Ovary (tissue), 10 donors: ENCODE measurements at places on chromosomes 5 and 9. TPM values are rescaled to one million over a fixed set of nuclear protein-coding genes. Genes with fewer than 3 reads are reported as not detected.

The SLC22A5 gene
- total RNA-seq, result 10.4 TPM

The SMAD5 gene
- 114 TPM for total RNA-seq

The CER1 gene
- not detected for total RNA-seq

DNA sequence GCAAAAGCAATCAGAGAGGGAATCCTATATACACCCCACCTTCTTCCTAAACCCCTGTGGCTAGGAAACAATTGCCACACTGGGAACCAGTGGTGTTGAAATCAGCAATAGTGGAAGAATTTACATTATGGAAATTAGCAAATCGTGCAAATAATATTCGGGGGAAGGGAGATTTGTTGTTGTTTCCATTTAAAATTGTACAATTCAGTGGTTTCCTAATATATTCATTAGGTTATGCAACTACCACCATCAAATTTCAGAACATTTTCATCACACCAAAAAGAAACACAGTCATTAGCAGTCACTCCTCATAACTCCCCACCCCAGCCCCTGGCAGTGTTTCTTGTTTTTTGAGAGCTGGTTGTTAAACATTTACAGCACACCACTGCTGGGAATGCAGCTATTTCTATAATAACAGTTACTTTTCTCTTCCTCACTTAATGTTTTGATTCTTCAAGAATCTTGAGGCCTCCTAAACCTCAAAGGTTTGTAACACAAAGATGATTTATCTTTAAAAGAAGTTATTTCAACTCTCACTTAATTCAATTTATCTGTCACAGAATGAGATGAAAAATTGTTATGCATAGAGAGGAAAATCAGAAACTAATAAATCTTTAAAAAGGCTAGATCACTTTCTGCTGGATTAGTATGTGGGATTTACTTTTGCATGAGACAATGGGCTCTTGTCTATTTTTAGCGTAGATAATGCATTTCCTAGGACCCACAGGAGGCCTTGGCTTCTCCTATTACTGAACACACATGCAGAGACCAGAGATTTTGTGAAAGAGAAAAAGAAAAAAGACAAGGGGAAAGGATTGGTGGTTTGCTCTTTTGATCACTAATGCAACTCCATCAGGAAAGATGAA, 91.8 kb upstream of the DAPK1 start:
- no peaks in the 10 kb centered on the region for H3K27me3 ChIP-seq
- peaks cover 6% of the 10 kb centered on the region for H3K4me1 ChIP-seq
- H3K36me3 ChIP-seq, result no peaks in the 10 kb centered on the region
- no peak overlapping the region for H3K27ac ChIP-seq
- no peak for DNase-seq
- H3K4me3 ChIP-seq, result no peak overlapping the region

The SLC4A9 gene
- not detected for total RNA-seq

The TOPORS gene
- total RNA-seq, result 20.9 TPM

- no peaks in the 10 kb centered on the region for H3K4me1 ChIP-seq
- no peak overlapping the region for H3K4me3 ChIP-seq
- no peak for DNase-seq
- no peak overlapping the region for H3K27ac ChIP-seq
- no peaks in the 10 kb centered on the region for H3K36me3 ChIP-seq
These were observed 166.4 kb downstream of the SLF1 start for GRCh38 chr5:94784536-94785505.

The PJA2 gene
- total RNA-seq, result 122 TPM

The TPD52L3 gene
- total RNA-seq, result not detected
